GM10248 (cell line): ENCODE measurements at places on chromosomes 3 and 15.
A peak's percentile ranks its signal among the peaks of the same experiment; 100 is the strongest.

DNA sequence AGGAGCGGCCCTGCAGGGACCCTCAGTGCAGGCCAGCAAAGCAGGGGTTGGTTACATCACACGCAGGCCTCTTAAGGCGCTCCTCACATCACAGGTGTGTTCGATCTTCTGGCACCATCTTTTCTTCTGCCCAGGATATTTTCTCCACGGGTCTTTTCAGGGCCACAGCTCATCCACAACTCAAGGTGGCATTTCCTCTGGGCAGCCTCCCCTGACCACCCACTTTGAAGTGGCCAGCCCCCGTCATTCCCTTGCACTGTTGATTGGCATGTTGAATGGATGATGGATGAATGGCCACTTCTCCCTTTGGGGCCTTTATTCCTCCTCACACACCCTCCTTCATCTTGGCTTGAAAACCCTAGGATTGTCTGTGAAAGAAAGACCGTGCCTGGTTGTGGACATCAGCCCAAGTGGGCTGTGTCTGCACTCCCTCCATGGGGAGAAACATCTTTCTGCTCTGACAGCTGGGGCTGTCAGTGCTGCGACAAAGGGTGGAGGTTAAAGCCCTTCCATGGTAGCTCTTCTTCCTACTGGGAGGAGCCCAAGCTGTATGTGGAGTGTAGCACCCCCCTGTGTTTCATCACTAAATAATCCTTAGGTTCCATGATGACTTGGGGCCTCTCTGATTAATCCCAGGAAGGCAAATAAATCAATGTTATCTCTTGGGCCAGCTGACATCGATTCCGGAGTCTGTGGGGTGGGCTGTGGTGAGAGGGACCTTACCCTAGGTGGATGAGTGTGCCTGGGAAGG lies 102.5 kb downstream of the EPHB1 start:
- DNase-seq = no peak

DNA sequence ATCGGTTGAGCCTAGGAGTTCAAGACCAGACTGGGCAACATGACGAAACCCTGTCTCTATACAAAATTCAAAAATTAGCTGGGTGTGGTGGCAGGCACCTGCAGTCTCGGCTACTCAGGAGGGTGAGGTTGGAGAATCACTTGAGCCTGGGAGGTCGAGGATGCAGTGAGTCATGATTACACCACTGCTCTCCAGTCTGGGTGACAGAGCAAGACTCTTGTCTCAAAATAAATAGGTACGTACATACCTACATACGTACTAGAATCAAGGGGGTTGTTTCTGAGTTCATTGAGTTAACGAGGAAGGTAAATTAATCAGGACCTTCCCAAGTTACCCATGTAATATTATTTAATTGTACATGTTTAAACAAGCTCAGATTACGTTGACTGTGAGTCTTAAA lies 97.5 kb downstream of the CHL1 start:
- DNase-seq = no peak

DNA sequence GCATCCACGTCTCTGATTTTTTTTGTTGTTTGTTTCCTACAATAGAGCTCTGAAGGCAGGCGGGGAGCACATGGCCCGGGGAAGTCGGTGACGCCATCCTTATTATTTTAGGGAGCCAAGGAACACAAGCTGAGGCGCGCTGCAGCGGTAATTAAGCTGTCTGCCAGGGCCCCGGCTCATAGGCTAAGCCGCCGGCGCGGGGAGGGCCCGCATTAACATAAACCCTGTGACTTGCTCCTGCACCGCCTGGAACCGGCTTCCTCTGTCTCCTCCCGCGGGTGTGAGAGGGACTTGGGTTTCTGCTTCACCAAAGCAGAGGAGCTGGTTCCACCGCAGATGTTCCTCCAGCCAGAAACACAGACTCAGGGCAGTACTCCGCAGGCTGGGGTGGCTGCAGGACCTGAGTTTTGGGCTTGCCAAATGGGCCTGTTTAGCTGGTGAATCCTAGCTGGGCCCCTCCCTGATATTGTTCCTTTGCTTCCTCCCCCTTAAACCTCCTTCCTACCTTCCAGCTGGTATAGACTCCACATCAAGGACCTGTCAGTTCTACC lies 25.3 kb downstream of the ANP32A start:
- peak; percentile 78 for DNase-seq

DNA sequence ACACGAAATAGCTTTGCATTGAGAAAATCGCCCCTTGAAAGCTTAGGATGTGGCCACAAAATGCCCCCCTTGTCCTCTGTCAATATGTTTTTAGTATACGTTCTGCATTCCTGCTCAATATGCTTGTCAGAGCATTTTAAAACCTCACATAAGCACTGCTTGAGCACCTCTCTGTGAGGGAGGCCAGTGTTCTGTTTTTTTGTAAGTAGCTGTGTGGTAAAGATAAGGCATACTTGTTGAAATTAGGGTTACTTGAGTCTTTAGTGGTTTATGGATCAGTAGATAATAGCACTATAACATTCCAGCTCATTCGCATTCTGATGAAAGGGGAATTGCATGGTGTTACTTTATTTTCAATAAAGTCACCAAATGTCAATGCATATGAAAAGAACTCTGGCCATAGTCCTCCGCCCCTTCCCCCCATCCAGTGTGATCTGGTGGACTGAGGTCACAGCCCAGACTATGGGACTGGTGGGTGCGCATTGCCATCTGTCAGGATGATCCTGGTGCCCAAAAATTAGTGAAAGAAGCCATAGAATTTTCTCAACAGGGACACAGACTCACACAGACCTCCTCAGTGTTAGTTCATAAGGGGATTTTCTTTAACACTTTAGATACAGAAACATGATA lies 33.1 kb downstream of the IL1RAP start:
- no peak for DNase-seq

DNA sequence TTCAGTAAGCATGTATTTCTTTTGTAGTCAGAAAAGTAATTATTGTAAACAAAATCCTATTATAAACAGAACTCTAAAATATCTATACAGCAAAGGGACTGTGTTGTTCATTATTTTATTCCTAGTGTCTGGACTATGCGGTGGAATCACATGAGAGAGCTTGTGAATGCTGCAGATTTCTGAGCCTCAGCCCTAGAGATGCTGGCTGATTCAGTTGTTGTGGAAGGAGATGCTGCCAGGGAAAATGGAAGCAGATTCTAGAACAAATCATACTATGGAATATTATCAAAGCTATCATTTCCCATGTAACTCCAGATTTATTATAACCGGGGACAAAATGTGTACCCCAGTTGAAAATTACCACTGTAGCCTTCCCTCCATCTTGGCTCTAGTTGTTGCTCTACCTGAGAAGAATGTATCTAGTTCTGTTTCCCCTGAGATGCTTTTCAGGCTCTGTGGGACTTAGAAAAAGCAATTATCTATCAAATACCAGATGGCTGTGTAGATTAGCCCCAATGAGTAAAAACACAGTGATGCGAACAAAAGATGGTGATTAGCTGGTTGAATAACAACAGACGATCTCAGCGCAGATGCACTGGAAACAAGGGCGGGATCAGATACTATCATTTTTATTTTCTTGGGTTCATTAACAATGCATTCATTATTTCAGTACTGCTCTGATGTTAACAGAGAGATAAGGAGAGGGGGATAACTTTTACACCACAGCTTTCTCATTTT lies 131.3 kb downstream of the TMEM108 start:
- DNase-seq = no peak

GRCh38 chr3:32176989-32177701 lies 61.3 kb upstream of the CMTM8 start:
- DNase-seq = peak; percentile 48

- no peak for DNase-seq
These were observed 67.2 kb downstream of the RPL39L start for GRCh38 chr3:187072102-187072501.

DNA sequence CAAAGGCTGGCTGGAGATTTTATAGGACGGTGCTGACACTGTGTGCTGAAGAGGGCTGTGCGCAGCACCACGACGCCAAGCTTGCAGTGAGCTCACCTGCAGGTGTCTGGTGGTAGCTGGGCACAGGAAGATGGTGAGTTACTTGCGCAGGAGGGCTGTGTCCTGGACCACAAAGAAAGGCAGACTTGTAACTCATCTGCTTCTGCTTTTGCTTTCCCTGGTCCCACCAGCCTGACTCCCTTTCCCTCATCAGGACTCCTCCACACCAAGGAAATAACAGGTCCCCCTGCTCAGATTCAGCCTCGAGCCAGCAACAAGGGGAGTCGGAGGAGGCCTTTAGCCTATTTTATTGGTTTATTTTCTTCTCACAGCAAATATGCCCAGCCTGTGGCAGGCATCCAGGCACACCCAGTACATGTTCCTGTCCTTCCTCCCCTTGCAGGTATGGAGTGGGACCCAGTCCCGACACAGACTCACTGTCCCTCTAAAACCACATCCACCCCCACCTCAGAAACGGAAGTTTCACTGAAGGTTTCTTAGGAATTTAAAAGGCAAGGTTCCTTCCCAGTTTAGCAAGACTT lies 35.6 kb upstream of the FLNB start:
- no peak for DNase-seq

DNA sequence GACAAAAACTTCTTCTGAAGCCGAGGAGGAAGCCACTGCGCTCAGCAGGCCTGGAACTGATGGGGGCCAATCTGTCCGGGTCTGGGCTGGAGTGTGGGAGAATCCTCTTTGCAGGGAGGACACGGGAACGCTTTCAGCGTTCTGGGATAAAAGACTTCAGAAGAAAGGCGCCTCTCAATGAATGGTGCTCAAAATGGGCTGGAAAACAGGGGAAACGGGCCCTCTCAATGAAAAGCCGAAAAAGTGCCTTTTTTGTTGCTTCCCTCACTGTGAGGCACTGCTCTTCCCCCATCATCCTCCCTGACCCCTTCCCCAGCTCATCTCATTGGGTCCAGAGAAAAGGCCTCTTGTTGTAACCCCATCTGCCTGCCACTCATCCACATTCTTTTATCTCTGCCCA lies 119.5 kb upstream of the LRIG1 start:
- DNase-seq = no peak

- DNase-seq = no peak
These were observed 727.1 kb upstream of the NAALADL2 start for GRCh38 chr3:174132006-174132405.

- no peak for DNase-seq
These were observed 20.1 kb upstream of the CBLB start for GRCh38 chr3:105888621-105889579.

GRCh38 chr3:159418571-159419526 lies 569.8 kb upstream of the IL12A start:
- DNase-seq = no peak

DNA sequence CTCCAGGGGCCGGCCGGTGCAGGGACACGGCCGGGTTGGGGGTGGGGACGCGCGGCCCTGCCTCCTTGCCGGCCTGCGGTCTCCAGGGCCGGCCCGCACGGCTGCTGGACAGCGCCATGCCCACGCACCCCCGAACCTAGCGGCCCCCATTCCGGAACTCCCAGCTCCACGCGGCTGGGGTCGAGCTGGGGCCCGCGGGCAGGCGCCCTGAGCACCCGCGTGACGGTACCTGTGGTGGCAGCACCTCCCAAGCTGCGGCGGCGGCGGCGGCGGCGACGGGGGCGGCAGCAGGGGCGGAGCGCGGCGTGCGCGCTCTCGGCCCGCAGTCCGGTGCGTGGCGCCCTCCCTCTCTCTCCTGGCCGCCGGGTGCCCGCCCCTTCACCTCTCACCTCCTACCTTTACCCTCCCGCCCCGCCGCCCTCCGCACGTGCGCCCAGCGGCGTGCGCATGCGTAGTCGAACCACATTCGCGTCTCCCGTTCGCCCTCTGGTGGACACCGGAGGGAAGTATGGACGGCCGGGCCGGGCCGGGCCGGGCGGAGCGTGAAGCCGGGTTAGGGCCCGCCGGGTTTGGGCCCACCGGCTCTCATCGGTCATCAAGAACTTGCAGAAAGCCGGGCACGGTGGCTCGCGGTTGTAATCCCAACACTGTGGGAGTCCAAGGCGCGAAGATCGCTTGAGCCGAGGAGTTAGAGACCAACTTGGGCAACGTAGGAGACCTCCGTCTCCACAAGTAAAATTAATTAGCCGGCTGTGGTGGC lies at the start of gene SCAP:
SCAP (minus strand) TSS at position 372 of the 760 bp plus-strand sequence. CDS start 32,948 bp downstream, outside the sequence.
- peak; percentile 97 for DNase-seq
